ENCODE measurements at places on chromosomes 11 and 22. TPM values are rescaled to one million over a fixed set of nuclear protein-coding genes. Genes with fewer than 3 reads are reported as not detected.

CCDC34 gene
- 5.3 TPM for total RNA-seq

ABCC8 gene
- total RNA-seq: not detected

LGALS12 gene
- total RNA-seq: not detected

TESMIN gene
- 0.57 TPM for total RNA-seq

KCNQ1OT1 gene
- total RNA-seq: 4.2 TPM

CECR2 gene
- not detected for total RNA-seq

TAGLN gene
- total RNA-seq: 1,440 TPM

SLC5A12 gene
- total RNA-seq: 4.2 TPM

ANKK1 gene
- total RNA-seq: 0.44 TPM

CALCA gene
- total RNA-seq: not detected

NCAM1 gene
- total RNA-seq: 4.6 TPM

KRTAP5-9 gene
- not detected for total RNA-seq

APOL4 gene
- under 0.01 TPM for total RNA-seq

DKK3 gene
- 277 TPM for total RNA-seq
